ENCODE measurements at places on chromosomes 12 and 14.

DNA sequence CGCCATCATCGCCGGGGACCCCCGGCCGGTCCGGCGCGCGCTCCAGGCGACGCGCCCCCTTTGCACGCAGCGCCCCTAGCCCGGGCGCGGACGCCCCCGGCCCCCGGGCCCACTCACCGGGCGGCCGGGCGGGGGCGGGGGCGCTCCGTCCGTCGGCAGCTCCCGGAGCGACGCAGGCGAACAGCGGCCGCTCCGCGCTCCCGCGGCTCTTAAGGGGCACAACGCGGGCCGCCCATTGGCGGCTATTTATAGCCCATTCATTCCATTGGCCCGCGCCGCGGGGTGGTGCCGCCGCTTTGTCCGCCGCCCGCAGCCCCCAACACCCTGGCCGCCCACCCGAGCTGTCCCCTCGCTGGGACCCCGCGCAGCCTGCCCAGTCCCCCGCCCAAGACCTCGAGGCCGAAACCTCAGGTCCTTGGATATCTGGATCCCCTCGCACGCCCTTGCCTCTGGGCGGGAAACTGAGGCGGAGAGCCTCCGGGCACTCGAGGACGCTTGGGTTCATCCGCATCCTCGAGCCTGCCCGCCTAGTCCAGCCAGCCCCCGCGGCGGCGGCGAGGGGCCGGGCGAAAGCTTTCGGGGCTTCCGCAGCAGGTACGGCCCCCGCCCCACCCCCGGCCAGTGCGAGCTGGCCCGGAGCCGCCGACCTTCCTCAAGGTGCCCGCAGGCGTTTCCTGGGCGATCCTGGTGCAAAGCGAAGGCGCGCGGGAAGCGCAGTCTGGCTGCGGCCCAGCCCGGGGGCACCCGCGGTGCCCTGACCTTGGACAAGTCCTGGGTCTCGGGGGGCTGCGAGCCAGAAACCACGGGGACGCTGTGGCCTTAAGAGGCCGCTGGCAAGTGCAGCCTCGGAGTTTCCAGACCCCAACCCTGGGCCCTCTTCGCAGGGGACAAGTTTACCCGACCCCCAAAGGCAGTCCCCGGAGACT is at the start of gene CKB:
Gene CKB (minus strand): TSS at position 182 of the 926 bp plus-strand sequence. CDS start 337 bp downstream, outside the sequence.
- DNase-seq, result no peak

DNA sequence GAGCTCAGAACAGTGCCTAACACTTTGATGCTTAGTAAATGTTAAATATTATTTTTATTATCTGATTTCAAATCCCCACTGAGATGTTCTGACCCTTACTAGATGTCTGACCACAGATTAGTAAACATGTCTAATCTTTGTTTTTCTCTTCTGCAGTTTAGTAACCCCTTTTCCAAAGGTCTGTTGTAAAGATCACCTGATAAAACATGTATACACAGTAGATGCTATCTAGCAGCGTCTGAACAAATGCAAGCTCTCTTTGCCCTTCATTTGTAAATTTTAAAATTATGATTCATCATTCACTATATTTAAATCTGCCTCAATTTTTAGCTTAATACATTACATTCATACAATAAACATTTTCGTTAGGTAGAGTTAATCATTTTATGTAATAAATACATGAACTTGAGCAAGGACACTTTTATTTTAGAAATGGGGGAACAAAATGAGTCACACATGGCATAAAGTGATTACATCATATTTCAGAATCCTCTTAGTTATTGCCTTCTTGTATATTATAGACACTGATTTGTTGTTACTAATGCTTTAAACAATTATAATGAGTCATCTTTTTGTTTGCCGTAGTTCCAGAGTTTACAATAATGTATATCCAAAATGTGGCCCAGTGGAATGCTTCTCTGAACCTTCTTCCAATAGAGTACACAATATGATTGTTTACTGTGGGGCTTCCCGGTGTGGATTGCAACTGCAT is 1.7 kb upstream of the OR4K5 start:
- no peak for DNase-seq

DNA sequence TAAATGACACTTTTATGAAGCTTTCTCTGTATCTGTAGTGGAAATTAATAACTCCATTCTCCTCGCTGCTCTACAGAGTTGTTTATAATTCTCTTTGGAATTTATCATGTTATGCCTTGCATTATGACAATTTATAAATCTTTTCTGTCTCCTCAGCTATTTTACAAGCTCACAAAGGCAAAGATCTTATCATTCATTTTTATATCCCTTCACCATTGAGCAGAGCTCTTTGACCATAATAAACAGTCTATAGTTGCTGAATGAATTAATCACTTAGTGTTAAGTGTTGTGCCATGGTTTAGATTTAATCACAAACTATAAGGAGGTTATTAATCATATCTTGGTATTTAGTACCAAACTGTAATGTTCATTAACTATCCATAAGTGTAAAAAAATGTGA is 126.4 kb downstream of the NAV3 start:
- no peak for DNase-seq

DNA sequence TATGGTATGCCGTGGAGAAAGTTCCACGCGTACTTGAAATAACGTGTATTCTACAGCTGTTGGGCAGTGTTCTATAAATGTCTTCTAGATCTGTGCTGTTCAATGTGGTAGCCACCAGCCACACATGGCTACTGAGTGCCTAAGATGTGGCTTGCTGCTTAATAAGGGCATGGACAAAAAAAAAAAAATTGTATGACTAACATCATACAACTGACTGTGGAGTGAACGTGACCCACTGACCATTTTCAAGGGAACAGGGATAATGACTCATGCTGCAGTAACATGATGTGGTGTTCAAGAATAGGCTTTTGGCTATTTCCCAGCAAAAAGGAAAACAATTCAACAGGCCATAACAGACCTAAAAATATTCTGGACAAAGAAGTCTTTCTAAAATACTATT is 13.0 kb downstream of the ATG14 start:
- DNase-seq, result no peak

- no peak for DNase-seq
Measured at GRCh38 chr12:59736359-59736758, 140.5 kb downstream of the SLC16A7 start.

DNA sequence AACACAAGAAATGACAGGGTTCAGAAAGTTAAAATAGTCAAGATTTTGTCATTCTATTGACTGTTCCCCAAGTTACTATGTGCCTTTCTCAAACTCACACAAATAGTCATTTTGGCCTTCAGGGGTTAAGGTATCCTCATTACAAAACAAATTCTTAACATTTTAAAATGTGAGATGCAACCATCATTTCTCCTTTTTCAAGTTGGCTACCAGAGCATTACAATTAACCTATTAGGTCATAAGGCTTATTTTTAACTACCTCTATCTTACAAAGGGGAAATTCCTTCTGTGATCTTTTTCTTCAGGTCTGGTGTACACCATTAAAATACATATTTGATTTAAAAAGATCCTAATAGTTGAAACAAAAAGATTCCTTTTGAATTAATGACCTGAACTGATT is 61.2 kb downstream of the SLC38A1 start:
- DNase-seq, result no peak

- DNase-seq, result no peak
Measured at GRCh38 chr14:56959869-56960268, 149.6 kb upstream of the OTX2 start.

DNA sequence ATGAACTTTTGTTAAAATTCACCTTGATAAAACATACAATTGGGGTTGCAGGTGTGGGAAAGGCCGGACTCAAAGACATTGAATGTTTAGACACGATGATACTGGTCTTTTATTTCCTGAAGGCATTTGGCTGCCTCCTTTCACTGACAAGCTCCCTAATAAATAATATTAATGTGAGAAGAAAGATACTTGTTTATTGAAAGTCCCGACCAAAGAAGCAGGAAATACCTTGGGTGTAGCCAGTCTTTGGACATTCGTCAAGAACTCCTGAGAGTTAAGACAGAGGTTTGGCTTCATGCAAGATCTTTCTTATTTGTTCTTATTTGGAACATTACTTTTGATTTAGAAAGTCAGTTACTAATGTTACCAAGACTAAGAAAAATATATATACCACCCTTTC is 1133.8 kb upstream of the SEL1L start:
- no peak for DNase-seq

DNA sequence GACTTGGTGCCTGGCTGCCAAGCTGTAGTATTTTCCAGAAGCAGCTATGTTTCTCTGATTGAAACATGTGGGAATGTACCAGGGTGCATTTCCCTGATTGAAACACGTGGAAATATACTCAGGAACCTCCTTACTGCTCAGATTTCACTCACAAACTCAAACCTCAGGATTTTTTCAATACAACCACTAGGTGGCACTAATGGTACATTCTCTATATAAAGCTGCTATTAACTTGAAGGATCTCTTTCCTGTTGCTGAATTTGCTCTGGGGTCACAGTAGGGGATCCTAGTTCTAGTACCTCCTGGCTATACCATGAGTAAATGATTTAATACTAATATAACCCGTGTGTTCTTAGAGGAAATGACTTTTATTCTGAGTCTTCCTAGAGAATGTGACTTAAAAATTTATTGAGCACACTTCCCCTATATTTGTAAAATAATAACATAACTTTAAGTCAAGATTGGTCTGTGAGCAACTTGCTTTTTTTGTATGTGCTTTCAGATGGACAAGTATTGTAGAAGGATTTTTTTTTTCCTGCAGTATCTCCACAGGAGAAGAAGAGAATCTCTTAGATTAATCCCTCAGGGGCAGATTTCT is 173.8 kb upstream of the MIS18BP1 start:
- peak; percentile 14 for DNase-seq

DNA sequence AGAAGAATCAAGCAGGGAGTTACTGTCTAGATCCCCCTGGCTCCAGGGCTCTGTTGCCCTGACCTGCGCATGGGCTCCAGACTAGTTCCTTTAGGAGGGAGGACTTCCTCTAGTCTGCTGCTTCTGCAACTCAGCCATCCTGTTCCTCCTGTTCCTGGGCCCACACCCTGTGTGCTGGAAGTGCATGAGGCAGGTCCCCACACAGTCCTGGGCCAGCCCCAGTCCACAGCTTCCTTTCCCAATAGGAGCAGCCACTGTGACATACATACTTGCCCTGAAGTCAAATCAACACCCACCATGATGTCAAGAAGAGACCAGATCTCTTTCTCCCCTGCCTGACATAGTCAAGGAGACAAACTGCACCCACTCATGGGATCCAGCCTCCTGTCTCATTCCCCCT is 1.3 kb downstream of the SDR9C7 start:
- DNase-seq, result peak; percentile 10

DNA sequence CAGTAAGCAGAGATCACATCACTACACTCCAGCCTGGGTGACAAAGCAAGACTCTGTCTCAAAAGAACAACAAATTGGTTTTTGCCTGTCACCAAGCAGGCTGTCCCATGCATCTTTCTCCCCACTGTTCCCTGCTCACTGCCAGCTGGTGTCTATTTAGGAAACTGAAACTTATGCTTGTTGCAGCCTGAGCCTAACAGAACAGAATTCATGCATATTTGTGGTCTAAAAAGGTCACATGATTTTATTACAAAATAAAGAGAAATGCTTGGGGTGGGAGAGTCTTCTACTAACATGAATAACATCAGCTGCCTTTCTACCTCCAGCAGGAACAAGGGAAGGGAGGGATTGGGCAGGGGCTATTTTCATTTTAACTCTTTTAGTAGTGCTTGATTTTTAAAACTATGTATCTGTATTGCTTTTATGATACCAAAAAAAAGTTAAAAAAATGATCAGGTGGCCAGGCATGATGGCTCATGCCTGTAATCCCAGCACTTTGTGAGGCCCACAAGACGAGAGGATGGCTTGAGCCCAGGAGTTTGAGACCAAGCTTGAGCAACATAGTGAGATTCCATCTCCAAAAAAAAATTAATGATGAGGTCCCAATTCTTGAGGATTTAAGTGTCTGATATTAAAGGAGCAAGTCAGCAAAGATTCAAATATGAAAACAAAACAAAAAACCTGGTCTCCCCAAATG is 923 bp downstream of the STAT2 start:
- DNase-seq, result peak; percentile 56

GRCh38 chr12:70070494-70071007 is 172.7 kb upstream of the CNOT2 start:
- DNase-seq, result no peak

DNA sequence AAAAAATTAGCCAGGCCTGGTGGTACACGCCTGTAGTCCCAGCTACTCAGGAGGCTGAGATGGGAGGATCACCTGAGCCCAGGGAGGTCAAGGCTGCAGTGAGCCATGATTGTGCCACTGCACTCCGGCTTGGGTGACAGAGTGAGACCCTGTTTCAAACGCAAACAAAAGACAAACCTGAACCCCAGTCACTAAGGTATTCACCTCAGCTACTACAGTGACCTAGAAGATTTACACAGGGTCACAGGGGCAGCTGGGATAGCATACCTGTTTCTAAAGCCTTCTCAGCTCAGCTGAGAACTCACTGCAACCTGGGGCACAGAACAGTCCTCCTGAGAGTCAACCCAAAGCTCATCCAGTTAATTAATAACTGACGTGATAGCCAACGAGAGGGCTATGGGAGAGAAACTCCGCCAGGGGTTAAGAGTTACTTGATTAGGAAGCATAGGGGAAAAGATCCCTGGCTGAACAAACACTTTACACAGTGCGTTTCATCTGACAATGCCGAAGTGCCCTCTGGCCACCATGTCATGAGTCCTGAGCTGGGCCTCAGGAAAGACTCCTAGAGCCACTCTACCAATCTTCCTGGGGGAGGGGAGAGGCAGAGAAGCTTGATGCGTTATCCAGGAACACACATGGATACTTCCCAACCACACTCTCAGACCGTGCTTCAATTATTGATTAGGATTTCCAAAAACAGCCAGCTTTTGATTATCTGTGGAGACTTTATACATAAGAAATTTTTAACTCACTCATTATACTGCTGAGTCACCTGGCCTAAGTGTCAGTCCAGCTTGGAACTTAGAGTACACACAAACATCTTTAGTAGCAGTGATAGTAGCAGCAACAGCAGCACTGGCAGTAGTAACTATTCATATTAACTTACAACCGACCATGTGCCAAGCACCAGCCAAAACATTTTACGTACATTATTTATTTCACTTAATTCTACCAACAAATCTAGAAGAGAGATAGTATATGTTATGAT is 48.2 kb downstream of the FOXN3 start:
- DNase-seq, result no peak

DNA sequence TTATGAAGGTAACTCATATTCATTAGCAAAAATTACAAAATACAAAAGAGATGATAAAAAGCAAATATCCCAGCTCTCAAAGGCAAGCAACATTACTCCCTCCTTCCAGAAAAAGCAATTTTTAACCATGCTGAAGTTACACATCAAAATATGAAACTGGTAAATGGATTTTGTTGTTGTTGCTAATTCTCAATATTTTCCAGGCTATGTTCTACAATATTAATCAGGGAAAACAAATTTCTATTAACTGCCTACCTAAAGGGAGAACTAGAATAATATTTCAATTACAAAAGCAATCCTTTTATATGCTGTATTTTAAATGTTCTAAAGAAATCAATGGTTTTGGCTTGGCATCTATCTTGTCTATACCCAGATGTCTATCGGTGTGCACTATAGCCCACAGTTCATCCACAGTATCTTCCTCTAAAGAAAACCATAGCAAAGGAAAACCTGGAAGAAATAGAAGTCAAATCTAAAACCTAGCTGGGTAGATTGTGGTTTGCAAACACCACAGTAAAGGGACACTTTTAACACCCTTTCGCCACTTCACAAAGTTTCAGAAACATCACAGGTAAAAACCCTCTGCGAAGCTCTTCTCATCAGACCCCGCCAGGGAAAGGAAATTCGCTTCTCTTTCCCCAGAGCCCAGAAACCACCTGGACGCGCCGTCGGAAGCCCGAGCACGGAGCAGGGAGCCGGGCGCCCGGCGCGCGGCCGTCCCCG is 32.0 kb downstream of the TC2N start:
- no peak for DNase-seq

- no peak for DNase-seq
Measured at GRCh38 chr14:53757732-53758131, 198.9 kb downstream of the BMP4 start.
